Right atrium auricular region (tissue), 2 donors: ENCODE measurements at places on chromosomes 3 and 15.

DNA sequence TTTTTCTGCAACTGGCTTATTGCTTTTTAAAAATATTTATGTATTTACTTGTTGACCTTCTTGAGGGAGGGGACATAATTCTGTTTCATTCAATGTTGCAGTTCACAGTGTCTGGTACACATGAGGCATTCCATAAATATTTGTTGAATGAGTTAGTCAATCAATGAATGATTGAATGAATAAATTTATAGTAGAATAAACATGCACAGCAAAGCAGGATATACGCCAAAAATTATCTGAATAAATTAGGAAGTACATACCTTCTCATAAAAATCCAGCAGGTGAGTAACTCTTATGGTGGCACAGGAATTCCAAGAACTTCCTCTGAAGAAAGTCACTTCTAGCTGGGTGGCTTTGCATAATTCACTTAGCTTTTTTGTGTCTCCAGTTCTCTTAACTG is 469.4 kb upstream of the ATP11B start:
- no peak for DNase-seq

- no peak for DNase-seq
Observed at GRCh38 chr3:71139496-71139895, 444.0 kb downstream of the FOXP1 start.

DNA sequence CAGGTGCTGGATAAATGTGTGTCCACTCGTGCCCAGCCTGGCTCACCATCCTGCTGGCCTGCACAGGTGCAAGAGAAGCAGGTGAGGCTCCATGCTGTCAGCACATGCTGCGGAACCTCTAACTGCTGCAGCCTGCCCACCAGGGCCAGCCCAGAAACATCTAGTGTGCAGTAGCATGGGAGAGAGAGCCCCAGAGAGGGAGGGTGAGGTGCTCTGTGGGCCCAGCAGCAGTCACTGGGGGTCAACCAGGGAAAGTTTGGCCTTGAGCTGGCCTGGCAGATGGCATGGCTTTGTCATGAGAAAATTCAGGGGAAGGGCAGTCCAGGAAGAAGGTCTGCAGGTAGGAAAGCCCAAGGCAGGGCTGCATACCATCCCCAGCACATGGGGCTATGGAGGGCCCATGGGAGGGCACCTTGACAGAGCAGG is 18.2 kb upstream of the PRR23E start:
- DNase-seq = peak; percentile 42

DNA sequence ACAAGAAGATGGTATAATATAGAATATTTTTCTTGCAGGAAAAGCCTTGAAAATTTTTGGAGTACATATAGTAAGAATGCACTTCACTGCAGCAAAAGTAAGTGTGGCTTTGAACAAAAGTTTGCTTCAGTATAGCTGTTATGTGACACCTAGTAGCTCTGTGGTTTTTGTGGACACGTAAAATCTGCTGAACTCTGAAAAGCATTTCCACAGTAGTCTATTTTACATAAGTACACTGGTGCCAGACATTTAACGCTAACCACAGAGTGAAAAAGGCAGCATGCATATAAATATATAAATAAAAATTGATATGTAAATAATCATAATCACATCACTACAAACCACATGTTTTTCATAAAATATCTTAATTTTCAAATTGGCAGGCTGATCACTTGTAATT is 39.8 kb downstream of the CGGBP1 start:
- no peak for DNase-seq

DNA sequence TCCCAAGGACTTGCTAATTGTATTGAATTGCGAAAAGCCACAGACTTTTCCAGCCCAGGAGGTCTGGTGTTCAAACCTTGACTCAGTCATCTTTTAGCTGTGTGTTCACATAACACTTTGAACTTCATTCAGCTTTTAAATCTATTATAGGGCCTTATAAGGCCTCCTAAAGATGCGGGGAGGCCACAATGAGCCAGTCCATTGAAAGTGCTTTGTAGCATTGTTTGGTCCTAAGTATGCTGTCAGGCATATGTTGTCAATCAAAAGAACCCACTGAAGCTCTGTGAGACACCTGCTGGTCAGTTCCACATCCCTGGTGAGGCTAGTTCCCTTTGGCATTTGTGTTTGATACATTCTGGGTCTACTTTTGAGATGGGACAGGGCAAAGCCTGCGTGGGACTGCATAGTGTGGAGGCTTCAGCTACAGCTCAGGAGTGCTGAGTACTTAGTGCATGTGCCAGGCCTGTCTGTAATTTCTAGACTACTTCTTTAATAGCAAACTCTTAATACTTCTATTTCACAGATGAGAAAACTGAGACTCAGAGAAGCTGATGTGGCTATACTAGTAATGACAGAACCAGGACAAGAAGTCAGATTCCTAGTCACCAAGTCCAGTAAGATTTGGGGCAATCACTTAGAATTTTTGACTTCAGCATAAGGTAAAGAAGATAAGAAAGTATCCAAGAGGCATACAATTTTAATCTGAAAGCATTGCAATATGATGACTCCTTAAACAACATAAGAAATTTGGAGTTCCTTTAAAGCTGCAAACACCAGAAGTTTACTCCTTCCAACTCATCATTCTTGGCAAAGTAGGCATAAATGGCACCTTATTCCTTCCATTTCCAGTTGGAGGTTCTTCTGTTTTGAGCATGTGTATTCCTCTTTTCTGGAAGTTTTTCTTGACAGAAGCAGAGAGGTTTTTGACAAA is 213.0 kb downstream of the PDCD6IP start:
- DNase-seq = no peak

- DNase-seq = no peak
Observed at GRCh38 chr3:71463617-71464016, 119.9 kb downstream of the FOXP1 start.

DNA sequence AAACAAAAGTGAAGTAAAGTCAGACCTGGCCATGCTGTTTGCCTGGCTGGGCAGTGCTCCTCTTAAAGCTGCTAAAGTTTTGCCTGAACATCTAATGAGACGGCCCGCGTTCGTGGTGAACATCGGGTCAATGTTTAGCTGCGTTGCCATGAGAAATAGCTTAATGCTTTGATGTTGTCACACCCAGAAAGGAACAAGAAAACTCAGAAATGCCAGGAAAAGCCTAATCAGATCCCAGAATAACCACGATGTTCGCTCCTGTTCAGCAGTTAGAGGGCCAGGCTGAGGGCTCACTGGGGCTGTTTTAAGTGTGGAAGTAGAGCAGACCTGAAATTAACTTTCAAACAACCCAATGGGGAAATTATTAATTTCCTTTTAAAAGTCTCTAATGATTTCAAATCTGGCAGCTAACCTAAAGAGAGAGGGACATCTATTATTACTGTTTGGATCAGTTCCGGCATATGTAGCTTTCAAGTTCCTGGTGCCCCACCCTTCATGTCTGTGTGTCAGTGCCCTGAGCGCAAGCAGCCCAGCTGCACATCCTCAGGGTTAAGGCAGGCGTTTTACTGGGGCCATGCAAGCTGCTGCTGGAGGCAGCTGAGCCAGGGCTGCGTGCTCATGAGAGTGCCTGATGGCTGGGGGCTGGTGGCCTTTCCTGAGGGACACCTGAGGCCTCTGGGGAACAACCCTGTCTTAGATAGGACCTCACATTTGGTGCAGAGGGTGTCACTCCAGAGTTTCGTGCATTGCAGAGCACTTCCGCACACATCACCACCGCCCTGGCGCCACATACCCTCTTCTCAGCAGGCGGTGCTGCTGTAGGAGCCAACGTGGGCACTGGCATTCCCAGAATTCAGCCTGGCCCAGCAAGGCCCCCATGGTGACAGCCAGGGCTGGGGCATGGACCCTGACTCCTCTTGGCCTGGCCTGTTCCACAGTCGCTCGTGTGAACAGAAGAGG is 76.6 kb downstream of the LRRK1 start:
- DNase-seq = peak; percentile 43

- no peak for DNase-seq
Observed at GRCh38 chr3:193899001-193899400, 236.9 kb upstream of the HES1 start.

- no peak for DNase-seq
Observed at GRCh38 chr15:71970435-71970834, 147.5 kb downstream of the MYO9A start.

- no peak for DNase-seq
Observed at GRCh38 chr3:81985996-81986723, 224.7 kb upstream of the GBE1 start.

DNA sequence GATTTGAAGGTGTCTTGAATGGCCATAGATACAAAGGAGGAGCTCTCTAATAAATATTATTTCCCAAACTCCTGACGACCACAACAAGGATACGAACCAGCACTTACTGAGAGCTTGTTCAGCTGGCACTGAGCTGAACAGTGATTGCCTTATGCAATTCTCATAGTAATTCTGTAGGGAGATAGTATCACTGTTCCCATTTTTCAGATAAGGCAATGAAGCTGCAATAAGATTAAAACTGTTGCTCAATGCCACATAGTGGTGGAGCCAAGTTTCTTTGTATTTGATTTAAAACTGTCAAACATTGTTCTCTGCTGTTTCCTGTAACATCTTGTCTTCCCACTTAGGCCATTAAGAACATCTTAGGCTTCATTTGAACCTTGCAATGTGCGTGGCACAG is 163.9 kb downstream of the RPLP1 start:
- peak; percentile 1 for DNase-seq

DNA sequence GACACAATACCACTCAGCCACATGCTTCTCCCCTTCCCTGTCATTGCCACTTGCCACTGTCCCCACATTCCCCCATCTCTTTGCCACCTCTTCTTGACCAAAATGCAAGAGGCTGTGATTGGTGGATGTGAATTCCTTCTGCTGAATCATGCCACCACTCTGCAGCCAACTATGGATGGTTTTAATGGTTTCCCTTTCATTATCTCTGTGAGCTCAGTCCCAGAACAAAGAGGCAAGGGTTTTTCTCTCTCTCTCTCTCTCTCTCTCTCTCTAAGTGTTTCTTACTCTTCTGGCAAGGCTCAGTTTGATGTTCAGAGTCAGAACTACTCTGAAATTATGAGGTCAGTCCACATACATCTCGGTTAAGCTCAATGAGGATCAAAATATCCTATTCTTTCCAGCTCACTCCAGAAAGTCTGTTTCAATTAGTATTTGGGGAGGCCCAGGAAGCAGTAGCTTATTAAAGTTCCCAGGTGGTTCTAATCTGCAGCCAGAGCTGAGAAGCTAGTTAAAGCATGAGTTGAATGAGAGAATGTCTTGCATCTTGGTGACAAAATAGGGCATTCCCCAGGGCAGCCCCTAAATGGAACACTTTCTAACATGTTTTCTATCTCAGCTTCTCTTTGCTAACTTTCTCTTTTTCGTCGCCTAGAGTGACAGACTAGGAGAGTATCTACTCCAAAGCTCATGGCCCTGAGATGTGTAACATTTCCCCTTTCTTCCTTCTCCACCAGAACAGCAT is 8.5 kb upstream of the ILDR1 start:
- no peak for DNase-seq

GRCh38 chr15:47624503-47624902 is 92.8 kb upstream of the SEMA6D start:
- DNase-seq = no peak

- DNase-seq = no peak
Observed at GRCh38 chr15:60933900-60934885, 294.9 kb downstream of the RORA start.

DNA sequence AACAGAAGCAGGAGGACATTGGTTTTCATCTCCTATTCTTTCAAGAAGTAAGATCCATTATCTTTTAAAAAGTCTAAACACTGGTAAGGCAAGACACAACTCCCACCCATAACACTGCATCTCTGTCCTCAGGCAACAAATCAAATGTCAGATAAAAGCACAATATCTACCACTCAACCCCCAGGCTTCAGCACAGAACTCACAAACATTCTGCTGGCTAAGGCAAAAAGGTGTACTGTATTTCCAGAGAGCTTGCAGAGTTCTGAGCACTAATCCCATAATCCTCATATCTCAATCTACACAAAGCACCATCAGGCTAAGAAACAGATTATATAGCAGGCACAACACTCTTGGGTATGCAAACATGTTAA is 20.9 kb downstream of the RAF1 start:
- no peak for DNase-seq
